IPS DF 6.9 (cell line): ENCODE measurements at places on chromosomes 7 and 10.

DNA sequence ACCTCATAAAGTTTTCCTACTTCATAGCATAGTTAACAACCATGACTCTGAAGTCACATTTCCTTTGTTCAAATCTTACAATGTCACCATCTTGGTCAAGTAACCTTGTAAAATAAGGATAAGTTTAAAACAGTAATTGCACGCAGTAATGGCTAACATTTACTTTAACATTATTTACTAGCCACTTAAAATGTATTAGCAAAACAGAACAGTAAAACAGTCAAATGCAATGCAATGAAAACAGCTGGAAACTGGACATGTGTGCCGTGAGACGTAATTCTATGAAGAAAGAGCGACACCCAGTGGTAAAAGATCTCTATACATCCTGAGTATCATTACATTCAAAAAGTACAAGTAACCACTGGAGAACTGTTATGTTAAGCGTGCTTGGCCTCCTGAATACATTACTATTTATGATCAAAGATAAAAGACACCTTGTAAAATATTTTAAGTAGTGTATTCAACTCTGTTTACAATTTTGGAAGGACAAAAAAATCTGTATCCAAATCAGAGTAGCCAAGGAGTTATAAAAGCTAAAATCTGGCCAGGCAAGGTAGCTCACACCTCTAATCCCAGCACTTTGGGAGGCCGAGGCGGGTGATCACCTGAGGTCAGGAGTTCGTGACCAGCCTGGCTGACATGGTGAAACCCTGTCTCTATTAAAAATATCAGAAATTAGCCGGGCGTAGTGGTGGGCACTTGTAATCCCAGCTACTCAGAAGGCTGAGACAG lies 27.2 kb downstream of the ATE1 start:
- H3K4me1 ChIP-seq = no peaks in the 10 kb centered on the region
- no peak overlapping the region for H3K4me3 ChIP-seq

- H3K4me3 ChIP-seq = no peak overlapping the region
- H3K27ac ChIP-seq = no peak overlapping the region
- no peaks in the 10 kb centered on the region for H3K36me3 ChIP-seq
Measured at GRCh38 chr10:68550747-68551411, 9.3 kb upstream of the TET1 start.

DNA sequence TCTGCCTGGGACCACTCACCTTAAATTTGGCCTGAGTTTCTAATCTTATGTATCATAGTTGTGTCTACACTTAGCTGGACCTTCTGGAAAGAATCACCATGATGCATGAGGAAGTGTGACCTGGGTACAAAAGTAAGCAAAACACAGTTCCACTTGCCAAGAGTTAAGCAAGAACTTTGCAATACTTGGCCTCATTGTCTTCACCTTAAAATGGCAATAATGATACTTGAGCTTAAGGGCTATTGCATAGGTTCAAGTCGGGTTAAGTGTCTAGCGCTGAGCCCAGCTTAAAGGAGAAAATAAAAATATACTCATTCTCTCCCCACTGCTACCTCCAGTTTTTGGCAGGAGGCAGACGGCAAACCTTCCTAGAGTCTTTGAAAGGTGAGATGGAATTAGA lies 133.9 kb upstream of the BMPER start:
- H3K27ac ChIP-seq = no peak overlapping the region
- H3K27me3 ChIP-seq = no peaks in the 10 kb centered on the region
- H3K36me3 ChIP-seq = no peaks in the 10 kb centered on the region

DNA sequence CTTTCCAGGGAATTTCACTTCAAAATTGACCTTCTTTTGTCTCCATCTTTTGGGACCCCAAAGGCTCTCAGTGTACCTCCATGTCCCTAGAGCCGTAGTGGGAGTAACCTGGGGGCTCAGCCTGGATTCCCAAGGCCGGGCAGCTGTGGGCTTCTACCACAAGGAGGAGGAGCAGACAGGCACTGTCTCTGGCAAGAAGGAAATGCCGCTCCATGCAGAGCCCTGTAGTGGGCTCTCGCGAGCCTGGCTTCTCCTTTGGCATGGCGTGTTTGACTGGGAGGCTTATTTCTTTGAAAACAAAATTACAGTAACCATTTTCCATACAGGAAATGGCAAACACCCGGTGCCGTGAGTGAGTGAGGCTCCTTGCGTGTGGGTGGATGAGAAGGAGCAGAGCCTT lies 76.8 kb upstream of the FAM180A start:
- no peaks in the 10 kb centered on the region for H3K36me3 ChIP-seq
- no peaks in the 10 kb centered on the region; the same call in 1 of the 2 replicates for H3K4me1 ChIP-seq
- H3K4me3 ChIP-seq = no peak overlapping the region

DNA sequence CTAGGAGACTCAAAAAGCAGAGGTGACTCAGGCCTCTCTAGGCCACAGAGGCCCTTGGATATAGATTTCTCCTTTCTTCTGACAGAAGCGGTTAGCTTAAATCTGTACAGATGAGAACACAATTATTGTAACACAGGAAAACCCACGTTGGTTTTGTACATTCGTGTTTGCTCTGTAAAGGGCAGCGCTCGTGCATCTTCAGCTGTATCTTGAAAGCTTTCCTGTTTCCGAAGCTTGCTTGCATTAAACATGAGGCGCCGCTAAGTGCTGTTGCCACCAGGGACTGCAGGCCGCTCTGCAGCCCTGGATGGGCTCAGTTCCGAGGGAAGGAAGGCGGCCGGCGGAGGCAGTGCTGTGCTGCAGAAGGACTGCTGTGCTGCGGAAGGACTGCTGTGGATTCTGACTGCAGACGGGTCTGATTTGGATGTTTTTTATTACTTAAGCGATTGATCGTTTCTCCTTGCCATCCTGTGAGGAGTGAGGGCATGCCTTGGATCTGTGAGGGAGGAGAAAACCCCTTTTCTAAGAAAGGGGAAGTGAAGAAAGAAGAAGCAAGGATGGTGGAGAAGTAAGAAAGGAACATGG lies 53.3 kb downstream of the FHIP2A start:
- H3K27ac ChIP-seq = no peak overlapping the region
- DNase-seq = peak; percentile 55
- H3K4me3 ChIP-seq = no peak overlapping the region
- 0 out of 2 replicates have a peak, but pooled peaks cover 2% of the 10 kb centered on the region for H3K4me1 ChIP-seq
- no peaks in the 10 kb centered on the region for H3K36me3 ChIP-seq
- H3K27me3 ChIP-seq = no peaks in the 10 kb centered on the region

GRCh38 chr10:45550903-45551786 lies 121.4 kb downstream of the ZFAND4 start:
- no peaks in the 10 kb centered on the region for H3K36me3 ChIP-seq
- no peak overlapping the region for H3K27ac ChIP-seq
- H3K4me1 ChIP-seq = no peaks in the 10 kb centered on the region
- H3K27me3 ChIP-seq = no peaks in the 10 kb centered on the region
- no peak overlapping the region for H3K4me3 ChIP-seq

GRCh38 chr10:124025660-124026588 lies 67.5 kb downstream of the CHST15 start:
- H3K4me1 ChIP-seq = peaks cover 10% of the 10 kb centered on the region
- no peaks in the 10 kb centered on the region for H3K27me3 ChIP-seq
- H3K27ac ChIP-seq = no peak overlapping the region

- no peak overlapping the region for H3K27ac ChIP-seq
- H3K4me1 ChIP-seq = no peaks in the 10 kb centered on the region
- H3K36me3 ChIP-seq = no peaks in the 10 kb centered on the region
- H3K27me3 ChIP-seq = no peaks in the 10 kb centered on the region
- no peak for DNase-seq
- H3K4me3 ChIP-seq = no peak overlapping the region
Measured at GRCh38 chr10:24287559-24288195, 78.7 kb downstream of the KIAA1217 start.

DNA sequence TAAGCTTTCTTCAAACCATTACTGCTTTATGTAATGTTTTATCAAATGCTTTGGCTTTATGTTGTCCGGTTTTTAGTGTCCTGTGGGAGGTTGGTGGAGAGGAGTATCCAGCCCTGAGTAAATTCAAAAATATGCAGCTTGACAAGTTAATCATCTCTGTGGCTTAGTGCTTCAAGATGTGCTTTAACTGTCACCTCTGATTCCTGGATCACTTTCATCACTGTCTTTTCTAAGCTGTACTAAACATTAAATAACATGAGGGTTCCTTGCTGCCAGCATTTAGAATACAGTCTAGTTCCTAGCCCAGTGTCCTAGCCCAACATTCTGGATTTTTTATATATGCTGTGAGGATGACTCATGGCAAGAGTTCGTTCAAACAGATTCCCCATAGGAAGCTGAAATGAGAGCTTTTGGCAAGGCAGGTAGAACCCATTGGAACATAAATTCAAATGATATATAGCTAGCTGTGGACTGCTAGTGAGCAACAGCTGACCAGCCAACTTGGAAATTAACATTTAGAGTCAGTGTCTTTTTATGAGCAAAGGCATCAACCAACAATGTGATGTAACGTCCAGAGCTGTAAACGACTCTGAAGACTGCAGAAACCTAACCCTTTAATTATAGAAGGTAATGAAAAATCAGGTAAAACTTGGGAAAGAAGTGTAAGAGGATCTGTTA lies 80.6 kb upstream of the OIT3 start:
- H3K36me3 ChIP-seq = no peaks in the 10 kb centered on the region
- no peak overlapping the region for H3K27ac ChIP-seq
- H3K4me3 ChIP-seq = no peak overlapping the region
- no peaks in the 10 kb centered on the region for H3K4me1 ChIP-seq
- H3K27me3 ChIP-seq = no peaks in the 10 kb centered on the region

GRCh38 chr7:16066805-16067459 lies 354.4 kb downstream of the CRPPA start:
- no peak for DNase-seq
- H3K36me3 ChIP-seq = no peaks in the 10 kb centered on the region
- H3K27me3 ChIP-seq = no peaks in the 10 kb centered on the region
- no peak overlapping the region for H3K4me3 ChIP-seq
- H3K4me1 ChIP-seq = no peaks in the 10 kb centered on the region

- no peaks in the 10 kb centered on the region for H3K4me1 ChIP-seq
- no peak overlapping the region for H3K27ac ChIP-seq
- peaks cover 23% of the 10 kb centered on the region for H3K36me3 ChIP-seq
Measured at GRCh38 chr7:99029466-99030435, 114.2 kb downstream of the SMURF1 start.

- peaks cover 49% of the 10 kb centered on the region for H3K27me3 ChIP-seq
- no peak for DNase-seq
- no peak within 1 kb of the TSS for H3K27ac ChIP-seq
- H3K4me3 ChIP-seq = peak within 1 kb of the TSS; percentile 49; the same call in 1 of the 2 replicates
Measured at GRCh38 chr10:26216585-26217395, at the start of gene GAD2. TSS of gene GAD2 (plus strand) at chr10:26216774. CDS start at chr10:26216810, 36 bp downstream.

DNA sequence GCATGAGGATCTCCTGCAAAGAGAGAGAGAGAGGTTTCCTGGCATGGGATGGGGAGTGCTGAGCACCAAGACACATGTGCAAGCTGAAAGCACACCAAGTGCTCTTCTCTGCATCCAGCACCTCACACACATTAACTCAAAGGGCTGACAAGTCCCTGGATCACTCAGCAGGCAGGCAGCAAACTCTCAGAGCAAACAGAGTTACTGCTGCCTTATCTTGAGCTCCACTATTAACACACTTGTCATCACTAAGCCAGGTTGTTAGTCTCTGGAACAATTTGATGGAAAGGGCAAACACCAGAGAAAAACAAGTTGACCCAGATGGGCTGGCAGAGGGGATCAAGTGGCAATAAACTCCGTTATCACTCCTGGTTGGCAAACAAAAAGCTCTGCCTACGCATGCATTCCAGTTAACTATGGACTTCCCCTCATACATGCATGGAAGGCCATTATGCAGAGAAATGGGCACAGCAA lies 349.9 kb downstream of the KCNMA1 start:
- no peaks in the 10 kb centered on the region for H3K36me3 ChIP-seq
- H3K4me3 ChIP-seq = no peak overlapping the region
- 0 out of 2 replicates have a peak, but pooled peaks cover 2% of the 10 kb centered on the region for H3K4me1 ChIP-seq
- H3K27ac ChIP-seq = no peak overlapping the region

DNA sequence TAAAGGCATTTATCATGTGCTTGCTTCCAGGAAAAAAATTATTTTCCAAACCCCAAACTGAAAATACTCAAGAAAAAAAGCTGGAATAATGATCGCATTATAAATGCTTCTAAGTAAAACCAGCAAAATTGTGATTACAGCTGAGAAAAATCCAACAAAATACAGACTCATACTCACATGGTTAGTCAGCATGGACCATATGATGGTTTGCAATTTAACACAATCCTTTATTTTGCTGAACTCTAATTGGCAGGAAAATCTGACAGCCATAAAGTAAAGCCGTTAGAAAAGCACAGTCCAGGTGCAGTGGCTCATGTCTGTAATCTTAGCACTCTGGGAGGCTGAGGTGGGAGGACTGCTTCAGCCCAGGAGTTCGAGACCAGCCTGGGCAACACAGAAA lies 59.6 kb downstream of the BRI3 start:
- no peak for DNase-seq
- H3K36me3 ChIP-seq = no peaks in the 10 kb centered on the region
- H3K4me1 ChIP-seq = no peaks in the 10 kb centered on the region
- H3K27ac ChIP-seq = no peak overlapping the region

- H3K4me3 ChIP-seq = no peak overlapping the region
- H3K27me3 ChIP-seq = no peaks in the 10 kb centered on the region; the same call in 1 of the 2 replicates
- no peak for DNase-seq
Measured at GRCh38 chr7:149635561-149636329, 137.6 kb downstream of the ZNF467 start.

GRCh38 chr10:43134126-43134905 lies 3.9 kb upstream of the CSGALNACT2 start:
- H3K4me1 ChIP-seq = no peaks in the 10 kb centered on the region
- H3K27ac ChIP-seq = no peak overlapping the region
- H3K4me3 ChIP-seq = no peak overlapping the region
- H3K36me3 ChIP-seq = no peaks in the 10 kb centered on the region
- no peaks in the 10 kb centered on the region for H3K27me3 ChIP-seq

GRCh38 chr7:151744656-151745638 lies 132.0 kb downstream of the PRKAG2 start:
- DNase-seq = no peak
- peaks cover 4% of the 10 kb centered on the region for H3K4me1 ChIP-seq
- H3K36me3 ChIP-seq = no peaks in the 10 kb centered on the region
- no peak overlapping the region for H3K4me3 ChIP-seq
- H3K27me3 ChIP-seq = no peaks in the 10 kb centered on the region

DNA sequence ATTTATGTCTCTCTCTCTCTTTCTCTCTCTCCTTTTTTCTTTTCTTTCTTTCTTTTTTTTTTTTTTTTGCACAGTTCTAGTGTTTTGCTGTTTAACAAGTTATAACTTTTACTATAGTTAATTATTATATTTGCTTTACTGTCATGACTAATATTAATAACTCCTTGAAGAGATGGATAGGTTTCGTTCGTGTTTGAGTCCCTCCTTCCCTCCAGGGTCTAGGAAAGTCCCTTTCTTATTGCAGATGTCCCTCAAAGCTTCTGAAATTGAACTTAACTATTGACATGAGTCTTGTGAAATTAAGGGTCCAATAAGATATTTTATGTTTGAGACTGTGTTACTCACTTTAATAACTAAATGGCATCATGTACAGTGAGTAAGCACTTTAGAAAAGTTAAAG lies 131.4 kb downstream of the PLXDC2 start:
- DNase-seq = no peak
- no peaks in the 10 kb centered on the region for H3K27me3 ChIP-seq
- H3K4me1 ChIP-seq = no peaks in the 10 kb centered on the region
- no peak overlapping the region for H3K4me3 ChIP-seq

DNA sequence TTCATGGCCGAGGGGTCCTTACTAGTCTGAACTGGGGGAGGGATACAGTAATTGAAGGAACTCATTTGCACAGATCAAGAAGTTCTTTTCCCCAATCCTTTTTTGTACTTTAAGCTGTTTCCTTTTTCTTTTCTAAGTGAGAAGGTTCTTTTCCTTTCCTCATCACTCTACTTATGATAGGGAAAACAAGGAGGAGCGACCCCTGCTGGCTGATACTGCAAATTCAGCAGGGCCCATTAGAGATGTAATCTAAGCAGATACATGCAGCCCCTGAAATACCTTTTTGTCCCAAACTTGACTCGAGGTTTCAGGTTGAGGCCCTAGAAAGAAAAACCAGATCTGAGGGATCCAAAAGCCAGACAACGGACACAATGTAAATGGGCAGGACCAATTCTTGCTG lies 305.5 kb downstream of the DNAJB9 start:
- H3K4me3 ChIP-seq = no peak overlapping the region
- H3K27me3 ChIP-seq = no peaks in the 10 kb centered on the region
- peak; percentile 29 for DNase-seq
